ENCODE measurements at places on chromosomes 7 and 10.

- no peak for DNase-seq
- no peaks in the 10 kb centered on the region for H3K4me1 ChIP-seq
- no peak overlapping the region for H3K27ac ChIP-seq
Measured at GRCh38 chr10:13505052-13505680, 23.6 kb downstream of the BEND7 start.

DNA sequence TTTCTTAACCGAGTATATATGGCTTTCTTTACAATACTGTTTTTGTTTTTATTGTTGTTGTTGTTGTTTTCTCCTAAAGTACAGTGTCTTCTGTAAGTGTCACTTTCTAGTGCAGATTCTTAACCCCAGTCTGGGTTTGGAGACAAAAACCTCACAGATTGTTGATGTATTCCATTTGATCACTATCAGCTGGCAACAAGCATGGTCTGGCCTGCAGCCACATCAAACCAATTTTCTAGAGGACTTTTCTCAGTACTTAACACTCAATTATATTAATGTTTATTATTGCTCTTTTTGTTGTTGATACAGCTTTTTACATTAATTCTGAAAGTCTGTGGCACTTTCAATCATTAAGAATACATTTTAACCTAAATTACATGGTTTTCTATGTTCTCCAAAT lies 17.1 kb downstream of the LRRN3 start:
- no peaks in the 10 kb centered on the region for H3K27me3 ChIP-seq
- DNase-seq: no peak
- no peaks in the 10 kb centered on the region for H3K4me1 ChIP-seq
- H3K36me3 ChIP-seq: no peaks in the 10 kb centered on the region
- no peak overlapping the region for H3K27ac ChIP-seq

DNA sequence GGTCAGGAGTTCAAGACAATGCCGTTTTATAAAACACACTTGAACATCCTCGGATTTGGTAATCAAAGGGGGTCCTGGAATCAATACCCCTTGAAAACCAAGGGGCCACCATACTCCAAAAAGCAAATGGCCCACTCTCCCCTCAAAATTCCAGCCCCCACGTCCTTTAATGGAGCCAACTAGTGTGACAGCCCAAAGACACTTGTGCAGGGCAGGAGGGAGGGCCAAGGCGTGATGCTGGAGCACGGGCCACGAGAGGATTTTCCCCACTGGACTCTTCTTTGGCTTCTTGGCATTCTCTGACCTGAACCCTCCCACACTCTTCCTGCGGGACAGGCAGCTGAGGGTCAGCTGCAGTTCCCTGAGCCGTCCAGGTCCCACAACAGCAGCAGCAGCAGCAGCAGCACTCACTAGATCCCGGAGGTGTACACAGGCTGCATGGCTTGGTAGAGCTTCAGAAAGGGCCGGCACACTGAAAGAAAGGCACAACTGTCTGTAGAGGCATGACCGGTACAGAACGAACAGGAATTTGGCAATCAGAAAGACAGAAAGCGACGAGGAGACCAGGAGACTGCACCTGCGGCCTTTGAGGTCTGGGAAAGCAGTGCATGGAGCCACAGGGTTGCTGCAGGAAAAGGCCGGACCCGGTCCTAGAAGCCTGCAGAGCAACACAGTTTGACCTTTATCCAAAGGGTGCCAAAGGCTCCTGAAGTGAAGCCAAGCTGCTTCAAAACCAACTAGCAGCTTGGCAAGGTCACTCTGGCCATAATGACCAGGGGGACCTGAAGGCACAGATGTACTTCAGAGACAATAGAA lies 168.2 kb downstream of the TNS3 start:
- no peaks in the 10 kb centered on the region for H3K27me3 ChIP-seq
- no peaks in the 10 kb centered on the region for H3K36me3 ChIP-seq
- no peak overlapping the region for H3K4me3 ChIP-seq
- H3K27ac ChIP-seq: no peak overlapping the region
- no peak for DNase-seq

- H3K4me3 ChIP-seq: no peak overlapping the region
- no peaks in the 10 kb centered on the region for H3K36me3 ChIP-seq
- peaks cover 38% of the 10 kb centered on the region for H3K4me1 ChIP-seq
- no peaks in the 10 kb centered on the region for H3K27me3 ChIP-seq
- no peak for DNase-seq
- H3K27ac ChIP-seq: no peak overlapping the region
Measured at GRCh38 chr7:138755331-138755747, 42.5 kb upstream of the TMEM213 start.

- H3K27me3 ChIP-seq: no peaks in the 10 kb centered on the region
- no peak overlapping the region for H3K27ac ChIP-seq
- peaks cover 53% of the 10 kb centered on the region for H3K36me3 ChIP-seq
- no peak for DNase-seq
- H3K4me1 ChIP-seq: no peaks in the 10 kb centered on the region
Measured at GRCh38 chr7:92071032-92071431, 63.2 kb downstream of the CYP51A1 start.

- no peak overlapping the region for H3K4me3 ChIP-seq
- peaks cover 9% of the 10 kb centered on the region for H3K4me1 ChIP-seq
- no peak overlapping the region for H3K27ac ChIP-seq
- H3K27me3 ChIP-seq: no peaks in the 10 kb centered on the region
Measured at GRCh38 chr10:119701861-119702260, 24.0 kb upstream of the INPP5F start.

Measured in CD4-positive, alpha-beta T cell (primary cell).